ENCODE measurements at places on chromosomes 2 and 18.

GRCh38 chr2:142997231-142997630 is 119.8 kb downstream of the KYNU start:
- no peak for DNase-seq

GRCh38 chr18:23539911-23540525 is 36.7 kb downstream of the RMC1 start:
- DNase-seq = no peak

DNA sequence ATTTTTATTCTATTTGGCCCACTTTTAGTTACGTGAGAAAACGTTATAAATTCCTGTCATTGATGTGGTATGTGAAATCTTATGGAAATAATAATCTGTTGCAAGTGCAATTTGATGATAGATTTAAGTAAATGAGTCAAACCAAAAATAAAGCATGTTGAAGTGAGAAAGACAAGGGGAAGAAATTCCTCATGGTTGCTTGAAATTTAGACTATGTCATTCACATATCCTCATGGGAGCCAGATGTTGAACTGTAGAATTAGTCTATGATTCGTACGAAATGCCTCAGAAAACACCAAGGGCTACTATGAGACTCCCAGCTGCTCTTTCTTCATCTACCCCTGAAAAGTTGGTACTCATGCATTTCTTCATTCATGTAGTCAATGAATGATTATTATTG is 55.7 kb downstream of the KLHL14 start:
- no peak for DNase-seq

GRCh38 chr2:53006980-53007379 is 760.6 kb upstream of the CHAC2 start:
- no peak for DNase-seq
